ENCODE measurements at places on chromosomes 2 and 18. TPM values are rescaled to one million over a fixed set of nuclear protein-coding genes. Genes with fewer than 3 reads are reported as not detected.
A peak's percentile ranks its signal among the peaks of the same experiment; 100 is the strongest.

DNA sequence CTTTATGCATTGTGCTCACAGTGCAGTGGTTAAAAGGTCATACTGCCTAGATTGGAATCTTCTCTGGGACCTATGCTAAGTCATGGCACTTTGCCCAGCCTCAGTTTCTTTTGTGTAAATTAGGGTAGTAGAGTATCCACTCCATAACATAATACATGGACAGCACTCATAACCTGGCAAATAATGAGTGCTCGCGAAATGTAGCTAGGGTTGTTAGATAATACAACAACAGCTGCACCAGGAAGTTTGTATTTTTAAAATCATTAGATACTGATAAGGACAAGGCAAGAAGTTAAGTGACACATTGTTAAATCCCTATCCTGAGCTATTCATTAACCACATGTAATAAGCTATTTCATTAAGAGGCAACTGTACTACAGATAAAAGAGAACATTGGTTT is 13.8 kb upstream of the PLA2R1 start:
- no peak overlapping the region for H3K4me3 ChIP-seq
- H3K36me3 ChIP-seq = no peaks in the 10 kb centered on the region
- DNase-seq = no peak
- no peaks in the 10 kb centered on the region for H3K27me3 ChIP-seq

- H3K4me1 ChIP-seq = no peaks in the 10 kb centered on the region
- no peak for DNase-seq
- no peak overlapping the region for H3K27ac ChIP-seq
- no peaks in the 10 kb centered on the region for H3K36me3 ChIP-seq
Observed at GRCh38 chr18:78765142-78765541, 214.5 kb upstream of the SALL3 start.

- H3K4me1 ChIP-seq = no peaks in the 10 kb centered on the region
- H3K27me3 ChIP-seq = no peaks in the 10 kb centered on the region
- no peak overlapping the region for H3K4me3 ChIP-seq
- no peak for DNase-seq
Observed at GRCh38 chr2:13414897-13415296, 698.2 kb downstream of the TRIB2 start.

GRCh38 chr2:18584608-18584954 is 4.8 kb downstream of the NT5C1B start:
- H3K36me3 ChIP-seq = no peaks in the 10 kb centered on the region
- DNase-seq = no peak
- no peak overlapping the region for H3K4me3 ChIP-seq

DNA sequence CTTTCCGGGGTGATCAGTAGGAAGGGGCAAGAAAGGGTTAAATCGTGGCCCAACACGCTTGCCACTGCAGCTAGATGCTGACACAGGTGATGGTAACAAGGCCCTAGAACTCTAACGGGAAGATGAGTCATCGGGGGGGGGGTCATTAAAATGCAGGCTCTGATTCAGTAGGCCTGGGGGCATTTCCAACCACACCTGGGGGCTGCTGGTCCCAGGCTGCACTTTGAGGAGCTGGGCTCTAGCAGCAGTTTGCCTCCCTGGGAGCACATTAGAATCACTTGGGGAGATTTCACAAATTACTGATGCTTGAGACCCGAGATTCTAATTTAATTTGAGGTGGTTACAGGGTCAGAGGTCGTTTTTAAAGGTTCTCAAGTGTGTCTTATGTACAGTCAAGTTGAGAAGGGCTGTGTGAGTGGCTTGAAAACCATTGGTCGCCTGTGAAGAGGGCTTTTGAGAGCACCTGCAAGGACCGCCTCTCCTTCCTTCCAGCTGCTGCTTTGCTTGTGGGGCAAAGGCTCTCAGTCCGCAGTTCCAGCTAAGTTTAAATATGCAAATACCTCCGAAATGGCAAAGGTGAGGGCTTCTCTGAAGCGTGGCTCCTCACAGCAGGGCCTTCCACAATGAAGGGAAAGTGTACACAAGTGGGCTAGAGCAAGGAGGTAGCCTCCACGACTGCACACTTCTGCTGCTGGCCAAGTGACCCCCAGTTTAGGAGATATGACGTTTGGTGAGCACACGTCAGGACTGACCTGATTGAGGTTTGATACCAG is 128.0 kb upstream of the MSH6 start:
- no peak overlapping the region for H3K4me3 ChIP-seq
- no peaks in the 10 kb centered on the region for H3K36me3 ChIP-seq
- DNase-seq = no peak
- H3K27ac ChIP-seq = no peak overlapping the region

GRCh38 chr2:37653805-37654378 is 17.6 kb downstream of the CDC42EP3 start:
- H3K27me3 ChIP-seq = no peaks in the 10 kb centered on the region
- peaks cover 15% of the 10 kb centered on the region for H3K4me1 ChIP-seq
- H3K27ac ChIP-seq = peak overlapping the region; percentile 95
- no peak for DNase-seq
- H3K36me3 ChIP-seq = no peaks in the 10 kb centered on the region

DNA sequence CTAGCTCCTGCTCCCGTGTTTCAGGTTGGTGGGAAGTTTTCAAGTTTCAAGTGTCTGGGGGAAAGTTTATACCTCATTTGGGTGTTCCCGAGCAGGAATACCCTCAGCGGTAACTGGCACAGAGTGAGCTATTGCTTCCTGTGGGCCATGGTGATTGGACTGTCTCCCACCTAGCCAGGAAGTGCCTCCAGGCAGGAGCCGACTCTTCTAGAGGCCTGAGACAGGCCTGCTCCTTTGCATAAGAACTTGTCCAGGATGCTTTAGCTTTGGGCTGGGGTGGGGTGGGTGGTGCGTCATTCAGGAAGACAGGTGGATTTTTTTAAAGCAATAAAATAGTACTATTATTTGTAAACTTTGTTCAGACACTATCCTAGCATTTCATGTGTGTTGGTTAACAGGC is 23.5 kb upstream of the DNMT3A start:
- no peak overlapping the region for H3K27ac ChIP-seq
- DNase-seq = no peak
- H3K36me3 ChIP-seq = no peaks in the 10 kb centered on the region
- H3K4me3 ChIP-seq = no peak overlapping the region
- no peaks in the 10 kb centered on the region for H3K27me3 ChIP-seq

- no peak overlapping the region for H3K4me3 ChIP-seq
- no peaks in the 10 kb centered on the region for H3K36me3 ChIP-seq
- H3K4me1 ChIP-seq = no peaks in the 10 kb centered on the region
- H3K27ac ChIP-seq = no peak overlapping the region
- no peaks in the 10 kb centered on the region for H3K27me3 ChIP-seq
Observed at GRCh38 chr2:27873091-27873490, 17.1 kb downstream of the RBKS start.

DNA sequence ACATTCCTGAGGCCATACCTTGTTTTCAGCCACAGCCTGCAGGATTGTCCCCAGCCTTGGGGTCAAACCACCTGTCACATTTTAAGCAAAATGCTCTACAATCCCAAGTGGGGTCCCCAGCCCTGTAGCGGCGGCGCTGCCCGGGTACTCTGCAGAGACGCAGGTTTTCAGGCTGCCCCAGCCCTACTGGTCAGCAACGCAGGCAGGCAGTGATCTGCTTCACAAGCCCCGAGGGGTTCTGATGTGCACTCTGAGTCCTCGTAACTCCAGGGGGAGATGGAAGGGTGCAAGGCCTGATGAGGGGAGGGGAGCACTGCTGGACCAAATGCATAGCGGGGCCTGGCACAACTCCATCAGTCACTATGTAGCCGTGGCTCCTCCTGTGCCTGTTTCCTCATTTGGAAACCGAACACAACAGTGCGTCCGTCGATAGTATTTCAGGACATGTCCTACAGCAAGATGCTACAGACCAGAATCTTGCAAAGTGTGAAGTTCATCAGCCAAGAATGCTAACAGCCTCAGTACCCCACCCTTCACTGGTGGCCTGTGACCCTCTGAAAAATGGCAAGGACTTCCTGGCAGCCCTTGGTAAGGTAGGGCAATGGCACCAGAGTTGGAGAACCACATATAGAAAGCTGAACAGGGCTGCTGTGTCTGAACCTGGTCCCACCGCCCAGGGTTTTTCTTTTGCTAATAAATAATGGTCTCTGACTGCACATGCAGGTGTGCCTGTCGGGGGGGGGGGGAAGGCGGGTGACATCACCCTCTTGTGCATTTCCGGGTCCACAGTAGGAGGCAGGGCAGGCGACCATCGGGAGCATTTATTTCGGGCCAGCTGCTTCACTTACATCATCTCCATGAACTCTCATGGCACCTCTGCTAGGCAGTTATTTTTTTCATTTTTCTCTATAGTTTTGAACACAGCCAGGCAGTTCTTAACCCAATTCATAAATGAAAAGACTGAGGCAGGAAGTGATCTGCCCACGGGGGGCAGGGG is 50.6 kb upstream of the TFCP2L1 start:
- DNase-seq = no peak
- H3K4me3 ChIP-seq = no peak overlapping the region
- no peaks in the 10 kb centered on the region for H3K4me1 ChIP-seq
- H3K27ac ChIP-seq = no peak overlapping the region

DNA sequence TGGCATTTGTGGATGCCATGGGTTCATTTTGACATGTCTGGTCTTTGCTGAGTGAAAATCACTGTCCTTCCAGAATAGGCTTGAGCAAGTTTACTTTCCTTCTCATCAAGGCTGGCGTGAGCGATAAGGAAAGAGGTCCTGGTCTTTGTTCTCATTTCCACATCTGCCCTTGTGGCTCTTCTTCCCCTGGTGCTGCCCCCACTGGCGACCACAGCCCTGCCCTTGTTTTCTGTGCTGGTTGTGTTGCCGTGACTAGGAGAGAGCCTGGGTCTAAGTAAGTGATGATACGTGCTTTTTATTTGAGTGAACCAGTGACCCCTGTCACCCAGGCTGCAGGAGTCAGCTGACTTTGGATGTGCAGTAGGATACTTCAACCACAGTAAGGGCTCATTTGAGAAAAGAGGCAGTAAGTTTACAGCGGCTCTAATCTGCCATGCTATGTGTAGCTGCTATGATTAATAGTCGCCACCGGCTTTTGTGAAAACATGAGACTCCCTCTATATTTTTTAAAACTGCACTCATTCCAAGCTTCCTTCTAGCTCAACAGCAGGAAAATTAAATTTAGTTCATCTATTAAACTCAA is 441.7 kb downstream of the RNF144A start:
- H3K4me1 ChIP-seq = no peaks in the 10 kb centered on the region
- DNase-seq = no peak
- H3K27me3 ChIP-seq = no peaks in the 10 kb centered on the region
- H3K4me3 ChIP-seq = no peak overlapping the region
- H3K36me3 ChIP-seq = no peaks in the 10 kb centered on the region
- no peak overlapping the region for H3K27ac ChIP-seq

GRCh38 chr2:238125127-238125885 is 13.2 kb upstream of the KLHL30 start:
- H3K36me3 ChIP-seq = no peaks in the 10 kb centered on the region
- H3K27ac ChIP-seq = no peak overlapping the region
- H3K4me1 ChIP-seq = no peaks in the 10 kb centered on the region

DNA sequence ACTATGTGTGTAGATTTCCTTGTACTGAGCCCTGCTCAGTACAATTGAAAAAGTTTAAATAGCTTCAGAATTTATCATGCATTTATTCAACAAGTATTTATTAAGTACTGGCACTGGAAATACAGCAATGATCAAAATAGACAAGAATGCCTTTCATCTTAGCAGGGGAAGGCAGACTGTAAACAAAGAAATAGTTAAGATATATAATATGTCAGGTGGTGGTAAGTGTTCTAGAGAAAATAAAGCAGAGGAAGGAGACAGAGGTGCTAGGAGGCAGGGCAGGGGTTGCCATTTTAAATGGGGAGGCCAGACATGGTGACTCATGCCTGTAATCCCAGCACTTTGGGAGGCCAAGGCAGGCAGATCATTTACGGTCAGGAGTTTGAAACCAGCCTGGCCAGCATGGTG is 13.6 kb upstream of the LIPG start:
- no peaks in the 10 kb centered on the region for H3K36me3 ChIP-seq
- no peak overlapping the region for H3K4me3 ChIP-seq
- H3K27ac ChIP-seq = no peak overlapping the region
- H3K27me3 ChIP-seq = no peaks in the 10 kb centered on the region
- no peaks in the 10 kb centered on the region for H3K4me1 ChIP-seq

Gene ALKAL2
- total RNA-seq = 33.1 TPM

Gene SERPINB4
- total RNA-seq = not detected

Gene OTOS
- not detected for total RNA-seq

Gene FAHD2A
- total RNA-seq = 62.4 TPM

Gene CASP10
- total RNA-seq = 1.8 TPM

Gene C2orf66
- not detected for total RNA-seq

Gene ACVR1C
- 0.85 TPM for total RNA-seq

Gene AGXT
- not detected for total RNA-seq

Gene PLEKHA3
- total RNA-seq = 17.8 TPM

All from uterus (tissue), 4 donors.